ENCODE measurements at places on chromosomes 13 and 19.

- DNase-seq, result no peak
Measured at GRCh38 chr13:28588296-28588695, 70.6 kb upstream of the POMP start.

DNA sequence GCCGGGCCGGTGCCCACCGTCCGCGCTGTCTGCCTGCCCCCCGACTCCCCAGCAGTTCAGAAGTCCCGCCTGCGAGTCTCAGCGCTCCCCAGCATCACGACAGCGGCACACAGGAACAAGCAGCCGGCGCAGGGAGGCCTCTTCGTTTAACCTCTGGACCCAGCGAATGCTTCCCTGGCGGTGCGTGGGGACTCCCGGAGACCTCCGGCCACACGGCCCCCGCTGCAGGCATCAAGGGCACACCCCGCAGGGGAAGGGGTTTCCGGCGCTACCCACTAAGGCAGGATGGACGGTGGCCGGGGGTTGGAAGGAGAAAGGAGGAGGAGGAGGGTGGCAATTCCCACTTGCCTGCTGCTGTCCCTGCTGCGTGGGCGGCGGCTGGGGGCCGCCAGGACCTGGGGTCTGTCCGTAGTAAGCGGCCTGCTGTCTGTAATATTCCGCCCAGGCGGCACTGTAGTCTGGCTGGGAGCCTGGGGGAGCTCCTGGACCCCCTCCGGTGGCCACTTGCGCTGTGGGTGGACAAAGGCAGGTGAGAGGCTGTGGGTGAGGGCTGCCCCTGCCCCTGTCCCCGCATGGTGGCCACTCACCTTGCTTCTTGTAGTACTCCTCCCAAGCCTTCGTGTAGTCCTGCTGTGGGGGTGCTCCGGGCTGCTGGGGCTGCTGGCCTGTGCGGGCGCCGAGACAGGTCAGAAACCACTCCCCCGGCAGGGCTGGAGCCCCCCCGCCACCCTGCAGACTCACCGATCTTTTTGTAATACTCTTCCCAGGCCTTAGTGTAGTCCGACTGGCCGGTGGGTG lies 9.6 kb downstream of the KHSRP start:
- no peak for DNase-seq

DNA sequence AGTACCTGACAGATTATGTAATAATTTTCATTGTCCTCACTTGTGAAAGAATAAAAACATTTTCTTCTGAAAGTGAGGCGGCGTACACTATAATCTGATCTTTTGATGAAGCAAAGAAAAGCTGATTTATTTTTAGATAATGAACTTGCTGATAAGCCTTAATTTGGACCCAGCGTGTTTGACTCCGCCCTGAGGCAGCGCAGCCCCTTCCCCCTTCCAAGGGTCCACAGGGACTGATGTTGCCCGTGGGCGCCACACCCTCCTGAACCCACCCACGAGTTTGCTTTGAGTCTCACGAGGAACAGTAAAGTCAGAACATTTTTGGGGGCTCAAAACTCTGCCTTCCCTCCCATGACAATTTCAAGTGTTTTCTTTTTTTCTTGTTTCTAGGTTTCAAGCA lies 40.0 kb downstream of the TEX29 start:
- no peak for DNase-seq

GRCh38 chr19:58304748-58305064 lies 471 bp upstream of the ERVK3-1 start:
- no peak for DNase-seq

Data from NCI-H1930 (cell line).